ENCODE measurements at places on chromosomes 11 and 22.

DNA sequence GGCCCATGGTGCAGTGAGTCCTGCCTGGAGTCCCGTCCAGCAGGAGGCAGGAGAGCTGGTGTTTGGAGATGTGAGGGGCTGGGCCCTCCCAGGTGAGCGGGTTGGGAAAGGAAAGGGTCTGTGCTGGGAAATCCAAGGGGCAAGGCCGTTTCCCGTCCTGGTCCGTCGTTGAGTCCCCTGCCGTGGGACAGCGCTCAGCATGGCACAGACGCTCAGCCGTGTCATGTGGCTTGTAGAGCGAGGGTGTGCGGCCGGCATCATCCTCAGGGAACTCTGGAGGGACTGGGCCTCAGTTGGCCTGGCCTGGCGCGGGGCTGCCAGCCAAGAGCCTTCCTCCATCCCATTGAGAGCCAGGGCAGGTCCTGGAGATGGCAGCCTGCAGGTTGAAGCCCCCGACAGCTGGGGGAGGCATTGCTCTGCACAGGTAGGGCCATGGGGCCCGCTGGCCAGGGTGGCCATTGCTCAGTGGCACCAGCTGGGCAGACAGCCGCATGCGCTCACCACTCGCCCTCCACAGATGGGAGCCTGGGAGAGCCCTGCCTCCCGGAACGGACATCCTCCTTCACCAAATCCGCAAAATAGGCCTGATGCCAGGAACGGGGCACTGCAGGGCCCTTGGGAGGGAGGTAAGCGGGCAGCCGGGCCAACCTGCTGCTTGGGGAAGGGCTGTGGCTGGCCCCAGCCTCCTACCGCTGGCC is 28.7 kb downstream of the KCNQ1 start:
- DNase-seq, result no peak

DNA sequence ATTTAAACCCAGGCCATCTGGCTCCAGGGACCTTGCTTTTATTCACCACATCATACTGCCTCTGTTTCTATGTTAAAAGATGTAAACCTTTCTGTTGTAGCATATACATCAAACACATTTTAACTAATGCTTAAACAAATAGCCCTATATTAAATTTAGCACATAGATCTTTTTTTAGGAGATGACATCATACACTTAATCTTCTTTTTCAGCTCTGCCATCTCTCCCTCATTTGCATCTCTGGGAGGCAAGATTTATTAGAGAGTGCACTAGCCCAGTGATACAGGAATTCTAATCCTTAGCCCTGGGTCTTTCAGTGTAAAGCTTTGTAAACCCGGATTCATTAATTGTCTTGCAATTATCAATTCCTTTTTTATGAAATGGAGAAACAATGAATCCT is 13.6 kb downstream of the OR5D16 start:
- DNase-seq, result no peak

GRCh38 chr11:128575961-128576350 is 11.4 kb downstream of the ETS1 start:
- DNase-seq, result peak; percentile 8

GRCh38 chr11:94933223-94934130 is 39.9 kb downstream of the CWC15 start:
- DNase-seq, result peak; percentile 63

DNA sequence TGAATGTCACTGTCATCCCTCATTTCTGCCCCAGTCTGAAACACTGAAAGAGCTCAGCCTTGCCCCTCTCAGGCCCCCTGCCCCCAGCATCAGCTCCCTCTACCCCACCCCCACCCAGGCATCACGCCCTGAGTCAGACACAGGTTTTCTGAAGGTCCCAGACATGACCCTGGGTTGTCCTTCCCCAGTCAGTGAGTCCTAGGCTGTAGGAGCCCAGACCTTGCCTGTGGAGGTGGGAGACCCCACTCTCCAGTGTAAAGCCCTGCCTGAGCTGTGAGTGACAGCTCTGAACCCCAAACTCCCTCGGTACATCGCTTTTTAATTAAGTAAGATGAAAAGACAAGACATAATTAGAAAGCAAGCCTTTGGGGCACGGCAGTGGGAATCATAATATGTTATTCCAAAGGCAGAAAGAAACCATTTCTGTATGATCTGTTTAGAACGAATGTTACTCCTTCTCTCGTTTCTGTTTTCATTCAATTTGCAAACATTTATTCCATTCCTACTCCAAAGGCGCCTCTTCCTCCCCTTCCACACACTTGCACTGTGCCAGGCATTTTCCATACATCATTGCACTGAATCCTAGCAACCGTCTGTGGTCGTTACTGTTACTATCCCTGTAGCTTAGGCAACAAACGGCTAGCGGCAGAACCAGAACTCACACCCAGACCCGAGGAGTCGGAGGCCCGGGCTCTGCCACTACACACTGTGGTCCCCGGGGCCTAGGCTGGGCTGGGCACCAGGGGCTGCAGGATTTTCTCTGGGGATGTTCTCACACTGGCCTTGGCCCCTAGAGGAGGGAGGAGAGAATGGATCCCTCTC is 63.4 kb downstream of the CD6 start:
- peak; percentile 65 for DNase-seq

DNA sequence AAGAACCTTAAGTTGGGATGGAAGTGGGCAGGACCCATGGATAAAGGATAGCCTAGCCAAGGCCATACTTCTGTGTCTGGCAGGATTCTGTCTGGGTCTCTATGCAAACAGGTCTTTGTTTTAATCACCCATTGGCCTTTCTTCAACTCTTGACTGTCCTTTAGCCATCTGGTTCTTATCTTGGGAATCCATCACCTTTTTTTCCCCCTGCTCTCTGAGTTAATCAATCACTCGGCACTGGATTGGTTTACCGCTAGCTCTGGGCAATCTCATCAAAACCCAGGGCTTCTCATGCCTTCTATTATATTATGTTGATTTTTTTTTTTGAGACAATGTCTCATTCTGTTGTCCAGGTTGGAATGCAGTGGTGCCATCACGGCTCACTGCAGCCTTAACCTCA is 1.8 kb upstream of the RNF169 start:
- no peak for DNase-seq

- peak; percentile 10 for DNase-seq
Measured at GRCh38 chr11:109547356-109548027, 125.5 kb downstream of the C11orf87 start.

- DNase-seq, result no peak
Measured at GRCh38 chr11:103959279-103959942, 77.0 kb upstream of the DDI1 start.

- no peak for DNase-seq
Measured at GRCh38 chr11:11748706-11749365, 92.9 kb upstream of the USP47 start.

DNA sequence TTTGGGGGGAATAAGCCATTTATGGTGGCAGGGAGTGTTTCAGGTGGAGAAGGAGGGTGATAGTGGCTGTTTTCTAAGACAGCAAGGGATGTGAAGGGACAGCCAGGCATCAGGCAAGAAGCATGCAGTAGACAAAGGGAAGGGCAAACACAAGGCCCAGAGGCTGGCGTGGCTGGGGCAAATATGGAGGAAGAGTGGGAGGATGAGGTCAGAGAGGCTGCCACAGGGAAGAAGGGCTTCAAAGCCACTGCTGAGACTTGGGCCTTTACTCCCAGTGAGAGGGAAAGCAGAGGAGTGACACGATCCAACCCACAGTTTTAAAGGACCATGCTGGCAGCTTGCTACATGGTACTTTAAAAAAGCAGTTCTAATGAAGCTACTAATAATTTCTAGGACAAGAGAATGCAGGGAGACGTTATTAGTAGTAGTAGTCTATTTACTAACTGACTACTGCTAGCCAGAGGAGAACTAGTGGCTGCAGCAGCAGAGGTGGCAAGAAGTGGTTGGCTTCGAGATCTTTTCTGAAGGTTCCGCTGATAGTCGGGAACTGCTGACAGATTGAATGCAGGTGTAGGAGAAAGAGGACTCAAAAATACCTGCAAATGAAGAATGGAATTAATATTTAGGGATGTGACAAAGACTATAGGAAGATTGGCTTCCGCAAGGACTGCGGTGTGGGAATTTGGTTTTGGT is 13.7 kb downstream of the KMT5B start:
- DNase-seq, result no peak

DNA sequence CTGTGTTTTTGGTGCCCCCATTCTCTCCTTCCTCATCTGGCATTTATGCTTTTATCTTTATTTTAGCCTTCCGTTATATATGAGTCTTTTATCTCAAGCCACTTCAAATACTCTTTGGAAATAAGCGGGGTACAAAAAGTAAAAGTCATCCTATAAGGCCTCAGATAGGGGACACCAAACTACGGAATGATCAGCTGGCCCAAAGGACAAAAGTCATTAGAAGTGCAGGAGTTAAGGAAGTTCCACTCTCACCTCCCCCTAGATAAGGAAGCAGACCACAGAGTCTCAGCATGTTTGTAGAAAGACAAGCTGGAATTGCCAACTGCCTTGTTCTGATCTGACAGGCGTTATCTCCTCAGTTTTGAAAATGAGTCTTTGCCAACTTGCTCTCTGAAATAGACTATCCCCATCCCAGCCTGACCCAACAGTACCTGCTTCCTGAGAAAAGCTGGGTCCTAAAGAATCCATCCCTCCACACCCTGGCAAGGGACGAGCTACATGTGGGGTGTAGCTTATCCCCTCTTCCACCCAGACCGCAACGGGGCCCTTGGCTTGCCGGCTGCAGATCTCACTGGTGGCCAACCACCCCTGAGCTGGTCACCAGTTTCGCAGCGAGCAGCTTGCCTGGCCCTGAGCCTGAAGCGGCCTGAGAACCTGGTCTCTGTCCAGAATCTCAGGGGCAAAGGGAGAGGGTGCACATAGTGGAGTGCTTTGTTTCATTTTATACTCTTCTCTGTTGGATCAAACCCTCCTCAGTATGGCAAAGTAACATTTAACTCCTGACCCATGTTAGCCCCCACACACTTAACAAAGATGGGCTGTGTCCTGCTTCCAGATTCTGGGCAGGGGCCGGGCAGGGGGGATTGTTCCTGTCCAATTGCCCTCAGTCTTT is 13.8 kb downstream of the FADS2 start:
- DNase-seq, result no peak

- no peak for DNase-seq
Measured at GRCh38 chr11:110501428-110501827, 71.7 kb downstream of the FDX1 start.

DNA sequence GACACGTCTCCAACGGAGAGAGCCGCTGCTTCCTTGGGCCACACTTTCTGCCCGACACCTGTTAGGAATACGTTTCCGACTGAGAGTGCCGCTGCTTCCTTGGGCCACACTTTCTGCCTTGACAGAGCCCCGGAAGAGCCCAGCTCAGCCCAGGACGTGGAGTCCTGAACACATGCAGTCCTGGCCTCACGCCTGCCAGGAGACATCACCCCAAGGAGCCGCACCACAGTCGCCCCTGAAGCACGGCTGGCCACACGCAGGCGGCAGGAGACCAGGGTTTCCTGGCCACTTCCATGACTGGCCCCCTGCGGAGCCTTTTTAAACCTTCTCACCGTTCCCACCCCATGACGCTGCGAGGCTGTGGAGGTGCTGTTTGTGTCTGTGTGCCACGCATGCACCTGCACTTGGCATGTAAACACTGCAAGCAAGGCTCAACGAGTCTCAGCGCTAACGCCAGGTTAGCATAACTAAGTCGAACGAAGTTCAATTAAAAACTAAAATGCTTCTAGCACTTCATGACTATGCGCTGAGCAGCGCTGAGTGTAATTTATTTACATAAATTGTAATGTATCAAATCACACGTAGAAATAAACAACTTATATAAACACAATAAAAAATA is 8.8 kb downstream of the TOLLIP start:
- DNase-seq, result no peak

DNA sequence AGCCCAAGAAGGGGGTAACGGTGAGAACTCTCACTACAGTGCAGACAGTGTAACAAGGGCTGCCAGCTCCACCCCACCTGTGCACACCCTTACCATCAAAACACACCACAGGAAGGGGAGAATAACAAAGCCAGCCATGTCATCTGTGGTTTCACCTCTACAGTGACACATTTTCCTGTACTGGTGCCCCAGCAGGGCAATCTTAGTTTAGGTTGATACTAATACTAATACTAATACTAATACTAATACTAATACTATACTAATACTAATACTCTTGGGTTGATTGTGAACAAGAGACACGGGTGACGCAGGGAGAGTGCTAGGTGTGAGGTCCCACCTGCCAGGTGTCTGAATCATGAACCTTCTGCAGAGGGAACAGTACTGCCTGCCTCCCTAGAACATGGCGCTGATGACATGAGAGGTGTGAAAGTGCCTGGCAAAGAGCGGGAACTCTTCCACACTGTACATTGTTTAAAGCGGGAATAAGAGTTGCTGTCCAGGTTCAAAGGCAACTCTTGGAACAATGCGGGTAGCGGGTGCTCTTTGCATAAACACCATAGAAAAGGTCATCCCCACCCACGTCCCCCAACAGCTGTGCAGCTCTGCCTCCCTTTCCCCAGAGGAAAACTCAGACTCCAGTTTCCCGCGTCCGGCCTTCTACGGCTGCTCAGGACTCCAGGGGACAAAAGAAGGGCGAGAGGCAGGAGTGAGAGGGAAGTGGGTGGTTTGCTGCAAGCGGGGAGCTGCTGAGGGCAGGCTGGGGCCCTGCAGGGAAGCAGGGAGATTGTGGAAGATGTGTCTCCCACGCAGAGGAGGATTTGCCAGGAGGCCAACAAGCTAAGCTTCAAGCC is 25.0 kb upstream of the TMPRSS4 start:
- no peak for DNase-seq

- DNase-seq, result peak; percentile 35
Measured at GRCh38 chr22:28983190-28983589, 78.4 kb downstream of the C22orf31 start.

- DNase-seq, result no peak
Measured at GRCh38 chr22:36478966-36479365, 2.5 kb downstream of the TXN2 start.

DNA sequence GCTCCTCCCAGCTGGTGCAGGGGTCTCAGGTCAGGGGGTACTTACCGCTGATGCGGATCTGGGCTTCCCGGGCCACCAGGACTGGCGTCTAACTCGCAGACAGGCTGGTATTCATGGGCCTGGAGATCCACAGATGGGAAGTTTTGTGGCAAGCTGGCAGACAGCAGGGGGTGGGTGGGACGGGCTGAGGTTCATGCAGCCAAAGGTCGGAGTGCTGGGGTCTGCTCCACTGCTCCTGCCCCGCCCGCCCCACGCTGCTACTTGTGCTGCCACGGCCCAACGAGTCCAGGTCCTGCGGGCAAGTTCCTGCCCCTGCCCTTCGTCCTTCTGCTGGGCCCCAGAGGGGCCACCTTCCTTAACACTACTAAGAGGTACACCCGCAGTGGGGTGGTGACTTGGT is 3.1 kb downstream of the ACY3 start:
- no peak for DNase-seq

GRCh38 chr11:104650234-104650633 is 248.0 kb downstream of the CASP12 start:
- DNase-seq, result no peak

DNA sequence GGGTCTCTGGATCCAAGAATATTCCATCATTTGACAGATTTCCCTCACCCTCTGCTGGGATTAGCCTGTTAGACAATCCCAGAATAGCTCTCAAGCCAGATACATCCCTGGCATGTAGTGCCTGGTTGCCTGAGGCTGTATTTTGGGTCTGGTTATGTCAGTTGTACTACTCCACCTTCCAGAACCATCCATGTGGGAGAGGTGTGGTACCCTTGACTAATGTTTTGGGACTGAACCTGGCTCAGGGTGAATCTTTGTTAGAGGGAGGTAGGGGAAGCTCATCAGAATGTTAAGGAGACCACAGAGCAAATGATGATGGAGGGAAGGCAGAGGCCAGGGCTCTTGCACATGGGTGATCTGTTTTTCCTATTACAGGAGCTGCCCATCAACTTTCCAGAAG is 5.2 kb downstream of the C11orf52 start:
- DNase-seq, result no peak

- peak; percentile 84 for DNase-seq
Measured at GRCh38 chr22:37260901-37261336, 16.9 kb upstream of the RAC2 start.

Data from eye (tissue), 1 donor.